Cardiac fibroblast (primary cell): ENCODE measurements at places on chromosomes 4 and X.

DNA sequence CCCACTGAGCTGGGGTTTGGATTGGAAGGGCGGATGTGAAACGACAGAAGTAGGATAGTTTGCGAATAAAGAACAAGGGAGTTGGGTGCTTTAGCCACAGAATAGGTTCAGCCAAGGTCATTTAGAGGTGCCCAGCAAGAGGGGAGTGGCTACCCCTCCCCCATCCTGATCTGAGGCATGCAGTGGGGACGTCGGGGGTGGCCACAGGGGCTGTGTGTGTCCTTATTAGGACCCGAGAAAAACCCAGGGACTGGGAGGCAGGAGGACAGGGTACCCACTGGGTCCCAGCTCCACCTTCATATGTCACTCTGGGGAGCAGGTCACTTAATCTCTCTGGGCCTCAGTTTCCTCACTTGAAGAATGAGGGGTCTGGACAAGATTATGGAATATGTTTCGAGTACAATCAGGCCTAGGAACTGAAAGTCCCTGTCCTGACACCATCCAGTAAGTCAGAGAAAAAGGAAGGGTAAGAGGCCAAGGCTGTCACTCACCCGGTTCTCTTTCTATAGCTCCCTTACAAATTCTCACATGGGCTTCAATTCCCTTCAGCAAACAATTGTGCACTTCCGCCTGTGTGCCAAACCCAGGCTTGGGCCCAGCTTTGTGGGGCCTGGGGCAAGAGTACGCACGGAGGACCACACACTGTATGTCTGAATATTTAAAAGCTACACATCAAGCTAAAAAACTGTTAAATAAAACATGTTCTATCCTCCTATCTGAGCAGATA, 4.2 kb upstream of the NYX start:
- no peak for DNase-seq

GRCh38 chr4:104826171-104826570, 320.5 kb upstream of the TET2 start:
- no peak for DNase-seq

DNA sequence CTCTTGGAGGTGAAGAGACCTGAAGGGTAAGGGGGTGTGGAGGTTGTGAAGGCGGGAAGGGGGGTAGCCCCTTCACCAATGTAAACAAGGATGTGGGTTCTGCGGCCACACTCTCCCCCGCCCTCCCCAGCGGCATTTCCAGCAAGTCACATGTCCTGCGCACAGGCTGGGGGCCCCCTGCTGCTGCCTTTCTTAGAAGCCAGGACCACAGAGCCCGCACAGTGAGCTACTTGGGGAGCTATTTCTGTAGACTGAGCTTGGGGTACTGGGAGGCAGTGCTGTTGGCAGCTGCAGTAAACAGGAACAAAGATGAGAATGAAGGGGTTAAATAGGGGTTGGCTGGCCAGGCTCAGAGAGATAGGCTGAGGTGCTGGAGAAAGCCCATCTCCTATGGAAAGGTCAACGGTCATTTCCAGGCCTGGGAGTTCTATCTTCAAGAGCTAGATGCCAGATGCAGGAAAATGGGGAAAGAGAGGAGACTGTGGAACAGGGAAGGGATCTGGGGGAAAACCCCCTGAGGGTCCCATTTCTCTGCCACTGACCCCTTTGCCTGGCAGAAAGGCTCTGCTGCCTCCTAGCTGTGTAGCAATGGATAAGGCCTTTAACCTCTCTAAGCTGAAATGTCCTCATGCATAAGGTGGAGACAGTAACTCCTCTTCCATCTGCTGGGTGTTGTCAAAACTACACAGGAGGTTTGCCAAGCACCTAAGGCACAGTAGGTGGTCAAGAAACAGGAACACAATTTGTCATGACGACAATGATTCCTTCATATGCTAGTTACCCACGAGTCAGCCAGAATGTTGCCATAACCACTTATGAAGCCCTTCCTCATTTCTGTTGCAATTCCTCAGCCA, 18.5 kb upstream of the PIM2 start:
- peak; percentile 18 for DNase-seq

DNA sequence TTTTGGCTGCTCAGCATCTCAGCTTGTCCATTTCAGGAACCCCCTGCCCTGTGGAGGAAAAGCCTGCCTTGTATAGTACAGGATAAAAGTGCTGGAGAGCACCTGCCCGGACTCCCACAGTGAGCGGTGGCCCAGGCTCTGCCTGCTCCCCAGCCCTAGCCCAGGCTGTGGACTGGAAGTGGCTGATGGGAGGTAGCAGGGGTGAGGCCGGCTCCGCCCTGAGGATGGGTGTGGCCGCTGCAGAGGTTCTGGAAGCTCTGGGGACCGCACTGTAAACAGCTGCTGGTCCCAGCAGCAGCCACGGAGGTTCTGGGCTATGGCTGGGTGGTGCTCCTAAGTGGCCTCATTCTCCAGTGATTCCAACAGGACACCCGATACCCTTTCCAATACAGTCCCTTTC, 56.6 kb upstream of the HELT start:
- no peak for DNase-seq

DNA sequence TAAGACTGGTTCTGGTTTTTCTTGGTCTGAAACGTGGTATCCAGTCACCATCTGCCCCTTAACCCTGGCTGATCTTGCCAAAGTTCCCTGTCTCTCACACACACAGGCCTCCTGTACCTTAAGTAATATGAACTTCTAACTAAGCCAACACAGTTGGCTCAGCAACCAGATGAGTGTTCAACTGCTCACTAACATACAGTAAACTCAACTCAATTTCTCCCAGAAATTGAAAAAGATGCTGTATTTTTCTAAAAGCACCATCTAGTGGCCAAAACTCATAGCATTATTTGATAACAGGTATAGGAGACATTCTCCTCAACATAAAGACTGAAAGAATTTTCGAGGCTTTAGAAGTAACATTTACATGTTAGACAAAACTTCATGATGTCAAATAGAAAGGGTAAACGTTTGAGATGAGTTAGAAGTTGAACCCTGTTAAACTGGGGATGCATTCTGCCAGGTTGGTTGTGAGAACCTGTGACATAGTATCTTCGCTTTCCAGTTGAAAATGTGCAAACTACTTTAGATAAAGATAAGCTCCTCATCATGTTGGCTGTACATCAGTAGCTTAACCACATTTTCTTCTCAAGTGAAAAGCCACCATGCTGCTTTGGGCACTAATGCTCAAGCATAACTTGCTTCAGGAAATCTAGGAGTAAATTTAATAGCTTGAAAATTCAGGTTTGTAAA, 31.2 kb downstream of the CCNI start:
- peak; percentile 72 for DNase-seq

DNA sequence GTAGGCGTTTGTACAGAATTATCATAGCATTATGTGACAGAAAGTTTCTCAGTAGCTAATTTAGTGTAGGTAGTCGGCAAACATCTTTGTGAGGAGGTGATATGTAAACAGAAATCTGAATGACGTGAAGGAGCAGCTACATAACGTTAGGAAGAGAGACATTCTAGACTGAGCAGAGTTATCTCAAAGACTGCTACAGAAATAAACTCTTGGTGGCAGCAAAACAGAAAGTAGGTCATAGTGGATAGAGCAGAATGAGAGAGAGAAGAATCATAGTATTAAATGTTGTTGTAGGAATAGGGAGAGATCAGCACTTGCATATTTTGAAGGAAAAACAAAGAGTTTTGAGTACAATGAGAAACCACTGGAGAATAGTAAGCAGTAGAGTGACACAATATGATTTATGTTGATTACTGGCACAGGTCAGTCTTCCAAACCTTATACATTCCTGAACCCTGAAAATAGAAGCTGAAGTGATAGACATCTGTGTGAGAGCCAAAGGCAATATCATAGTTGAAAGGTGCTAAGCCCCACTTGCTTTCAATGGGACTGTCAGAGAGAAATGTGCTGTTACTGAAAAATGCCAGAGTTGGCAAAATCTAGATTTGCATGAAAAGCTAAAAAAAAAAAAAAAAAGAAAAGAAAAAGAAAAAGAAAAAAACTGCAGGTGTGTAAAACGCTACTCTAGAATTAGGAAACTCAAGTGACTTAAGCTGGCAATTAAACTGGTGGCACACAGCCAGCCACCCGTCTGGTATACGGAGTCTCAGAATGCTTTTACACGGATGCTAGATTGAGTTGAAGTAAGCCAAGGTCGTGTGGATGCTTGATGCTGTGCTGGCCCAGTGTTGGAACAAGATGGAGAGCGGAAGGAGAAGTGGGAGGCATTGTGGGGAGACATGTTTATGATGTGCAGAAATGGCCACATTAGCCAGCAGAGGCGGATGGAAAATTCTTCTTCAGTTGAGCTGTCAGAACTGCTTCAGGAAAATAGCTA, 750.2 kb upstream of the HS3ST1 start:
- no peak for DNase-seq

DNA sequence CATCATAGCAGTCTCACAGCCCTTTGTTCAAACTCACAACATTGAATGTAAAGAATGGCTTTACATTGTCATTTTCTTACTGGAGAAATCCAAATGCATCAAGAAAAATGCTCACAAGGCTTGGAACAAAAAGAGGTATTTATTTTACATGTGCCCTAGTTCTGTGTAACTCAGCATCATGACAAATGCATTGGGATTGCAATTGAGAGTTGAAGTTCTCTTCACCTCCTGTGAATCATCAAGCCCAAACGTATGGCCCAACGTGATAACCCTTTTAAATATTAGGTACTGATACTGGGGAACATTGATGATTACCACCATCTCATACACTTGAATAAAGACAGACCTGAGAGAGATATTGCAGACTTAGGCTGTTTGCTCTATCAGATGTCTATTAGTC, 61.6 kb downstream of the GASK1B start:
- no peak for DNase-seq

DNA sequence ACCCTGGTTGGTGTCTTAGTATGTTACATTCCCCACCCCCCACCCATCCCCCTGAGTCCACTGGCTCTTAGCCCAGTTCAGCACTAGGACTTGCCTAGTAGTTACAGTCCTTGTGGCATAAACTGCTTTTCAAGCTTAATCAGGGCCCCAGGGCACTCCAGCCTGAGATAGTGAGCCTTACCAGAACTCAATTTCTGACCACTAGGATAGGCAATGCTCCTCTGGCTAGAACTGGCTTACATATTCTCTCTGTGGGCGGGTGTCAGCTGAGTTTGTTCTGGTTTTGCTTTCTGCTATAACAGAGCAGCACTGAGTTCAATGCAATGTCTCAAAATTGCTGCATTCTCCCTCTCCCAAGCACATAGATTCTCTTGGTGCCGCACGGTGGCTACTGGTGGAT, 391.4 kb upstream of the DIPK2B start:
- DNase-seq = no peak

DNA sequence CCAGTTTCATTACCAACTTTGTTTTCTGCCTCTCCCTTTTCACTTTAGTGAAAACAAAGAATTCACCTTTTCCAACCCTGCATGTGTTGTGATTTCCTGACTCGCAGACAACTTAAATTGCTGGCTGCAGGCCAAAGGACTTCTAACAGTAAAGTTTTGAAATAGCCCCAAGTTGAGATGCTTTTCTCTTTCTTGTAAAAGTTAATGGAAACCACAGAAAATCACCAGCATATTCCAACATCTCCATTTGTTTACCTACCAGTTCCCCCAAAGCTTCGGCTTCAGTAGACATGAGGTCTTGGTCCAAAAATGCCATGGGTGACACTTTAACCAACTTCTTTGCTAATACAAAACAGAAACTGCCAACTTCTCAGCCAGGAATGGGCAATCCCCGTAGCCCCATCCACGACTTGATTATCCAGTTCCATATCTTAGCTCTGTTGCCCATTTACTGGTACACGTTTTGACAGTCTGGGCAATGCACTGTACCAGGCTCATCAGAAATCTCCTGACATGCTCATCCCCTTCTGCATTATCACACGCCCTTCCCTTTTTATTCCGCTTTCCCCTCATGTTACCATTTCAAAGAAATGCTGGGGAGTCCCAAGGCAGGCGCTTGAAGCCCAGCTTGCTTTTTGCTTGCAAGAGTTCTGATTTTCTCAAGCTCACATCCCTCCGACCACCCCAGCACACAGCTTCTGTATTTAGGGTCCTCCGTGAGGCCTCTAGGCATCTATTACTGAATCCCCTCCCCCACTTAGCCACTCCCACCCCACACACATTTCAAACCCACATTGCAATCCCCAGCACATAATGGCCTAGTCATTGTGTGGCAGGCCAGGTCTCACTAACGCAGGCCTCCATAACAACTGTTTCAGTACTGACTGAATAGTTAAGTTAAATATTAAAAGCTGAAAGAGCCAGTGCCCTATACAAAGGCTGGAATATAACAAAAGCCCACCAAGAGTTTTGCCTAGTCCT, 137.9 kb upstream of the S100G start:
- DNase-seq = peak; percentile 29

DNA sequence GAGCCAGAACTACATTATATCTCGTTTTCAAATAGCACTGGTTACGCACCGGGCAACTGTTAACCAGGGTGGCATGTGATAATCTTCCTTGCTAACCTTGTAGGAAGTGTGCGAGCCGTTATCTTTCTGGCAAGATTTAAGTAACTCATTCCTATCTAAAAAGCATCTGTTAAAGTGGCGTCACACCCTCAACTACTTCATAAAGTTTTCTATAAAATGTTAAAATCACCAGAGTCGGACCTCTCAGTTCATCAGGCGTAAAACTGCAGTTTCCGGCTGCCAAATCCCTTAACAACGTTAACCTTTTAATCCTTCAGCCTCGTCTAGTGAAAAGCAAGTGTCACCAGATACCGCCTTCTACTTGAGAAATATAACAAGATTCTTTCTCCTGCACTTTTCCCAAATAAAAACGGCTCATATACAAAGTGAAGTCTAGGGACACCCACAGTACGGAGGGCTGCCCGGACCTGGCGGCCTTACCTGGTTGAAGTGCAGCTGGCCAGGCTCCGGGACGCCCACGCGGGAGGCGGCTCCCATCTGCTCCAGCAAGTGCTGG, 1.2 kb downstream of the SLC39A8 start:
- peak; percentile 53 for DNase-seq

DNA sequence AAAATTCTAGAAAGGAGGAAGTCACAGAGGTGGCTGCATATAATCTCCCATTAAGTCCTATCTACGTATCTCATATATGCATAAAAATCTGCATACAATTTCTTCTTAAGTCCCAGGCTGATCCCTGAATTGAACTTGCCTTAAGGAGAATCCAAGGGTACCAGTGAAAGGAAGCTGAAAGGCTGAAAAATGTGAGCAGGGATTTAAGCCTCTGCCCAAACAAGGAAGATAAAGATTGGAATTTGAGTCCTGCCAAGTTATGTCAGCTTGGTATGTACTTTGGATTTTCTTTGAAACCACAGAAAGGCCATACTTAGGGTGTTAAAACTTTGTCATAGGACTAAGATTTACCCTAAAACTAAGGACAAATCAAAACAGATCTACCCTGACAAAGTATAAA, 26.5 kb upstream of the GEMIN8 start:
- peak; percentile 34 for DNase-seq

DNA sequence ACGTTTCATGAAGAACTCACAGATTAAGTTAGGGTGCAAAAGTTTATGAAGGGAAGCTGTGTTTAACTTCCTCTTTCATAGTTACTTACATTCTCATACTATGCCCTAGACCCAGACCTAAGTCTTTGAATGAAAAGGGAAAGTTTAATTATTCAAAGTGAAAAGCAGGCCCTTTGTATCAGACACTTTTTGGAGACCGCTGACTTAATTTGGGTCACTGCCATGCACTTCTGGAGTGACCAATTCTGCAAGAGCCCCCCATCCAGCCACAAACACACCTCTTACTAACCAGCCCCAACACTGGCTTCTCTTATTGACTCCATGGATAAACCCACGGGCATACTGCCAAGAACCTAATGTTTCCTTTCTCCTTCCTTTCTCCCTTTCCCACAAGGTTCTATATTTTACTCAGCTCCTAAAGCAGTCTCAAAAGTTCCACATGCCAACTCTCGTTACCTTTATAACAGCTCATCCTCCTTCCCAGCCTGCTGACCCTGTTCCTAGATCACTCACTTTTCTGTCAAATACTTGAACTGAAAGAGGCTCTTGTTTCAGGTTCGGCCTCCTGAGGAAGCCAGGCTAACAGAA, 34.5 kb downstream of the ABCE1 start:
- DNase-seq = peak; percentile 19

GRCh38 chr4:140849526-140849925, 93.3 kb upstream of the TBC1D9 start:
- DNase-seq = no peak
